ENCODE measurements at places on chromosomes 4 and X.

- DNase-seq: no peak
Measured at GRCh38 chrX:152024710-152025109, 50.2 kb upstream of the GABRE start.

GRCh38 chrX:39679497-39680157 lies 418.1 kb downstream of the BCOR start:
- no peak for DNase-seq

DNA sequence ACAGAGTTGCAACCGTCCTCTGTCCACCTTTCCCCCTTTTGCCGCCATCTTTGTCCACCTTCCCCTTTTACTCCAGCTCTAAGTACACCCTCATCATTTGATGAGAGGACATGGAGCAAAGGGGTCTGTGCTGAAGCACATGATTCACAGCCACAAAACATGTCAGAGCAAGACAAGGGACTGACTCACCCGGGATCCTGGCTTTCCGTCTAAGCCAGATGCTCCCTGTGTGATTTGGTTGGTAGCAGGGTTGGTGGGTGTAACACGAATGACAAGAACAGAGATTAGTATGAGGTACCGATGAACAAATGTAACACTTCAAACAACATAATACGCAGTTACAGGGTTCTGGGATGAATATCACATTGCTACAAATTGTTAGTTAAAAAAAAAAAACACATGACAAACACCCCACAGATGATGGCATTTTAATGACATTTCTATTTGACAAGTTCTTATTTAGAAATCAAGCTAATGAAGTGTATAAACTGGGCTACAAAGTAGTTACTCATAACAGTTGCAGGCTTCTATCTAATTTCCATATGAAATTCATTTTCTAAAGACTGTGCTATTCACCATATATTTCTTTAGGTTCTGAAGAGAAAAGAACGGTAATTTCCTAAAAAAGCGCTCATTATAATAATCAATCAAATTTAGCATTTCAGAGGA lies 71.4 kb upstream of the ETNPPL start:
- DNase-seq: no peak

DNA sequence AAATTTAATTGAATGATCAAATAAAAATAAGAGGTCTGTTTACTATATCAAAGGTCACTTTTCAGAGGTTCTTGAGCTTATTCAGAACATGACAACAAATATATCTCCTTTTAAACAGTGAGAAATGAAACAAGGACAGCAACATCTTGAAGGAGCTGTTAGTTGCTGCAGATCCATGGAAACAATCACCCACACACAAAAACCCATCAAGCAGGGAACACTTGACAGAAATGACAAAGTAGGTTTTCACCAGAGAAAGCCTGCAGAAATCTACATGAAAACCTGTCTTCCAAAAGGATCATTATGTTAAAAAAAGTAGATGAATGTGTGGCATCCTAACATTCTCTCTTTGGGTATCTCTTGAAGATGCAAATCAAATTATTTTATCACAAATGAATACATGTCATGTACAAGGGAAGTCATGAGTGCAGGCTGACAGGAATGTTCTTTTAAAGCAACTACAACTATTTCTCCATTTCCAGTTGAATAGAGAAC lies 203.0 kb downstream of the GRIA2 start:
- no peak for DNase-seq

DNA sequence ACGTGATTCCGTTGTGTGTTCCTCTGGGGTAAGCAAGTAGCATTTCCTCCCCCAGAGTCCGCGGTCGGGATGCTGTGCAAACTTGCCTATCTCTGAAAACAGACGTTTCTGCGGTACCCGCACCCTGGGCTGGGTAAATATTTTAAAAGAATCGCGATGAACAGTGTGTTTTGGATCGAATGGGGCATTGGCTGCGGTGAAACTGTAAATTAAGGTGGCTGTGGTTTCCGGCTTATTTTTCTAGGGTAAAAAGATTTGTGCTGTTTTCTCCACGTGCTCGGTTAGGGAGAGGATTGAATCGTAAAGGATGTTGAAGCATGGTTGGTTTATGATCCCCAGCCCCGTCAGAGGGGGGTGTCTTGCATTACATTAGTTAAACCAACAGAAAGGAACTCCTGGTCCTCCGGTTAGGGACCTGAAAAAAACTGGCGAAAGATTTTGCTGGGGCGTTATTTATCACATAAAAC lies 1.2 kb downstream of the HHIP start:
- DNase-seq: peak; percentile 12

- no peak for DNase-seq
Measured at GRCh38 chrX:1475881-1476280, 23.2 kb upstream of the ASMTL start.

DNA sequence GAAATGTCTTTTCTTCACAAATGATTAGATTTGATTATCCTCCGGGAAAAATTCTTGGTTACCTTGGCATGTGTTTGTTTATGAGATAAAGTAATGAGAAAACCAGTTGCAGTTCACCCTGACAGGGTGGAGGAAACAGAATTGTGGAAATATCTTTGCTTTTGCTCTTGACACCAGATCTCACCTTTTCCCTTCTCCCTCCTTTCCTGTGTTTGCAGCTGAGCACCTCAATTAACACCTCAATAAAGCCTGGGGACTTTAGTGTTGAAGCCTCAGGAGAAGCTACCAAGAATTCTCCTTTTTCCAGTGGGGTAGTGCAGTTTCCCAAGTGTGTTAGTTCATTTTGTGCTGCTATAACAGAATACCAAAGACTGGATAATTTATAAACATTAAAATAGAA lies 350.8 kb upstream of the IGFBP7 start:
- DNase-seq: no peak

GRCh38 chr4:124179506-124180186 lies 532.9 kb downstream of the ANKRD50 start:
- DNase-seq: no peak

DNA sequence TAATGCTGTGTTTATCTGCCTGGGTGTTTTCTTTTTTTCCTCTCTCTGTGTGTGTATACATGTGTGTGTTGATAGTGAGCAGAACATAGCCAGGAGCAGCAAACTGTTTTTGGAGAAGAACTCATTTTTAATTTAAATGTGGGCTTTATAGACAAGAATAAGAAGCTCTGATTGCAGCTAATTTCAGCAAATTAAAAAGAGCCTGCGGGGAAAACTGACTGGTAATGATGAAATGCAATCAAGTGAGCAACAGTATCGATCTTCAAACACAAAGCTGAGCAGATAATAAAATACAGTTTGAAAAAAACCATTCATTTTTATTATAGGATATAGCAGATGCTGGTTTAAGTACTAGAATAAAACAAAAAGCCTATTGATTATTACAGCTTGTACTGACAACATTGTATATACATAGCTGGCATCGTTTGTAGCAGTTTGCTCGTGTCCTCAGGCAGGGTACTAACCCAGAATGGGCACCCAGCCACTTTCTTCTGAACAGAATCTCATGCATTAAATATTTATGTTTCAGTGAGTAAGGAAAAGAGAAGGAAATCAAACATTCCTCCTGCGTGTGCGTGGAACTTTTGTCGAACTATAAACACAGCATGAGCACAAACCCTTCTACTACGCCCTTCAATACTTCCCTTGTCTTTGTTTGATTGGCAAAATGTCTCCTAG lies 73.5 kb upstream of the ZFP42 start:
- no peak for DNase-seq

- DNase-seq: no peak
Measured at GRCh38 chr4:144649646-144650045, 3.7 kb downstream of the HHIP start.

- DNase-seq: no peak
Measured at GRCh38 chrX:64394059-64394873, 986 bp downstream of the MTMR8 start.
